Mucosa of gallbladder (tissue), 1 donor: ENCODE measurements at places on chromosomes 4 and X.

GRCh38 chr4:83510442-83510841 lies 25.5 kb upstream of the GPAT3 start:
- no peak for DNase-seq

DNA sequence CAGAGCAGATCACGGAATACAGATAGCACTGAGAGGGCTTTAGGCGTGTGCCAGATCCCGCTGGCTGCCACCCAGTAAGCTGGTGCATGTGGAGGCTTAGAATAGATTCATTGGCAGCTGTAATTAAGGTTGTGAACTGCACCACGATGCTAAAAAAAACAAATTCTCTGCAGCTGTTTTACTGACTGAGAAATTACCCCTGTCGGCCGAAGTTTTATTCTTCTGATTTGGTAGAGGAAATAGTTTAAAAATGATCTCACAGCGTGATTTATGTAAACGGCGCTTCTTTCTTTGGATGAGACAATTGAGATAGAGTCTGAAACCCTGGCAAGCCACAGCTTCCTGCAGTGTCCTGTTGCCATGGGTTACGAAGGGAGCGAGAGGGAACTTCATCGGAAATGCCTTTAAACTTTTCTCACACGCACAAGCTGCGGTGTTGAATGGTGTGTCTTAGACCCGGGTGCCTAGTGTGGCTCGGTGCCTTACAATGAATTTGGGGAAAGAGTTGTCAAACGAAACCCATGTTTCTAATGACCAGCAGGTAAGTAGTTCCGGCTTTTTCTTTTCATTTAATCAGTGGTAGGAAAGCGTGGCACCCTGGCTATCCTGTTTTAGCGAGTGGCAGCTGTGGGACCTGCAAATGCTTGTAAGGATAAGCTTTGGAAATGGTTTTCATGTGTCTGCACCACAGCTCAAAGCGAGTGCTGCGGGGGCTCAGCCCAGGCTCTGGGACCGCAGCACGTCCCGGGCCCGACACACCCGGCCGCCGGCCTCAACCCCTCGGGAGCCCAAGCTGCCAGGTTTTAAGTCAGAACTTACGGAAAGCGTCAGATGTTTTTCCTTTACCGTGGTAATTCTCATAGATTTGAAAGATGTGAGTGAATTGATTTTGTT lies 71.7 kb upstream of the HGFAC start:
- peak; percentile 52 for DNase-seq

DNA sequence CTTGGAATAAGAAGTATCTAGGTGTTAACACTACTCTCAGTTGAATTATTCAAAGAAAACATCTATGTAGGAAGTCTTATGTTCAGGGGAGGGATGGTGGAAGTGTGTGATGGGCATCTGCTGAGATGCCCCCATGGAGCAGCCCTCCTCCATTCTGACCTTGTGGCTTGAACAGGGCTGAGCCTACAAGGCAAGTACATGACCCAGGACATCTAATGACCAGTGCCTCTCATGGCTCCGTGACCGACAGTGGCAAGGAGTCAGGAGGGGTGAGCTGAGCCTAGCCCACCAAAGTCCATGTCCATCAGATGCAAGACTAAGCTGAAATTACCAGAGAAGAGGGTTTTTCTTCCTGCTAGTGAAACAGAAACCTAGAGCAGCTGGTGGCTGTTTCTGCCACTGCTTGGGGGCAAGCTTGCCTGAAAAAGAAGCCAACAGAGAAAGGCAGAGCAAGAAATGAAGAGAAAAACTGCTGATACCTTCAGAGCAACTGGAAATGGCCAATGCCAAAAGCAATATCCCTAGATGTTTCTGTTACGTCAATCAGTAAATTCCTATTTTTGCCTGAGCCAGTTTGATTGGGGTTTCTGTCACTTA lies 113.5 kb downstream of the TSPAN5 start:
- DNase-seq = no peak

- no peak for DNase-seq
Measured at GRCh38 chr4:122456231-122457116, at the start of gene IL2. TSS of gene IL2 (minus strand) at chr4:122456725. CDS start at chr4:122456440, 285 bp downstream.

DNA sequence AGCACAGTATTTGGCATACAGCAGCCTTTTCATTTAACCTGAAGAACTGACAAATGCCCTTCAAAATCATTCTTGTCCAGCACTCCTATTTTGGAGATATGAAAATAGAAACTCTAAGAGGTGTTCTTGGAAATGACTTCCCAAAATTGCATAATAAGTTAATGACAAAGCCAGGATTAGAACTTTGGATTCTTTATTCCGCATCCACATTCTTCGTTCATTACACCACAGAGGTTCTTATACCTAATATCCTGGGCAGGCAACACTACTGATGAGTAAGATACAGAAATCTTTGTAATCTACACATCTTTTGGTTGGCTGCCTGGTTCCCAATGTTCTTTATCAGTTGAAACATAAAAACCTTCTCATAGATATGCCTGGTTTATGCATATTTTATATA lies 5.9 kb downstream of the COL25A1 start:
- no peak for DNase-seq
